ENCODE measurements at places on chromosomes 5 and 9.

DNA sequence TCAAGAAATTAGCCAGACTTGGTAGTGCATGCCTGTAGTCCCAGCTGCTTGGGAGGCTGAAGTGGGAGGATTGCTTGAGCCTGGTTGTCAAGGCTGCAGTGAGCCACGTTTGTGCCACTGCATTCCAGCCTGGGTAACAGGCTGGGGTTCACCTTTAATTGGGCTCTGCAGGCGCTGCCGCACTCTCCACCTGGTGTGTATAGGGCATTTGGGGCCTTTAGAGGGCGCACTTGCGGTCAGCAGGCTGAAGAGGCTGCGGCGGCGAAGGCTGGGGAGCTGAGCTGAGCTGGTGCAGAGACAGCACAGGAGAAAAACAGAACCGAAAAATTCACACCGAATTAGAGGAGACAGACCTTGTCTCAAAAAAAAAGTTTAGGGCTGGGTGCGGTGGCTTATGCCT is 31.2 kb downstream of the CDK7 start:
- peak; percentile 74 for ATAC-seq

- ATAC-seq = no peak
Measured at GRCh38 chr5:52841114-52841513, 53.4 kb downstream of the ITGA1 start.

DNA sequence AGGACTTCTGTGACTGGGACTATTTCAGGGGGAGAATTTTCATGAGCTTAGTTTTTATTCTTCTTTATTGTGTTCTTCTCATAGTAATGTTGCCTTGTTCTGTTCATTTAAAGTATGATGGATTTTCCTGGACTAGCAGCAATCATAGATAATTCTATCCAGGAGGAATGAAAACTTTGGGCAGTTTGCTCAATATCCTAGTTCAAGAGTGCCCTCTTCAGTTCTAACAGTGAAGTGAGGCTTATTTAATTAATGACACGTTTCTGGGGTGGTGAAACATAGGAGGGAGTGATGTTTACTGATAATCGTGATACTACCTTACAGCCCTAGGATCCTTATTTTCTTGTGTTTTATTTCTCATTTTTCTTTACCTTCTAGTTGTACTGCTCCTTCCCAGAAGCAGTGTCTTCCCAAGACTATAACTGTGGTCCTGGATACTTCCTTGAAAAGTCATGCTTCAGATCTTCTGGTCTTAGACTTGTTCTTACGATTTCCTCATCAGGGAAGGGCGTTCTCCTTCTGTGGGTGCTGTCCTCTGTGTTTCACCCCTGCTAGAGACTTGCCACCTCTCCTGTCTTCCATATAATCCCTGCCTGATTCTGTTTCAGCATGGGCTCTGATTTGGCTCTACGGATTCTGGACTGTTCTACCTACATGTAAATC is 57.4 kb downstream of the CFAP95 start:
- peak; percentile 82 for ATAC-seq

- ATAC-seq = peak; percentile 97
Measured at GRCh38 chr9:22084336-22085035, 75.4 kb upstream of the CDKN2B start.

DNA sequence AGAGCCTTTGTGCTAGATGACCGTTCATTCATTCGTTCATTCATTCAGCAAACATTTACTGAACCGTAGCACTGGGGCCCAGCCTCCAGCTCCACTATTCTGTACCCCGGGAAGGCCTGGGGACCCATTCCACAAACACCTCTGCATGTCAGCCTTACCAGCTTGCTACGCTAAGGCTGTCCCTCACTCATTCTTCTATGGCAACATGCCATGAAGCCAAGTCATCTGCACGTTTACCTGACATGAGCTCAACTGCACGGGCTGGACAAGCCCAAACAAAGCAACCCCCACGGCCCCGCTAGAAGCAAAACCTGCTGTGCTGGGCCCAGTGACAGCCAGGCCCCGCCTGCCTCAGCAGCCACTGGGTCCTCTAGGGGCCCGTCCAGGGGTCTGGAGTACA is 6.0 kb downstream of the CEL start:
- no peak for ATAC-seq

GRCh38 chr9:15834541-15834940 is 281.7 kb downstream of the CCDC171 start:
- ATAC-seq = peak; percentile 26

DNA sequence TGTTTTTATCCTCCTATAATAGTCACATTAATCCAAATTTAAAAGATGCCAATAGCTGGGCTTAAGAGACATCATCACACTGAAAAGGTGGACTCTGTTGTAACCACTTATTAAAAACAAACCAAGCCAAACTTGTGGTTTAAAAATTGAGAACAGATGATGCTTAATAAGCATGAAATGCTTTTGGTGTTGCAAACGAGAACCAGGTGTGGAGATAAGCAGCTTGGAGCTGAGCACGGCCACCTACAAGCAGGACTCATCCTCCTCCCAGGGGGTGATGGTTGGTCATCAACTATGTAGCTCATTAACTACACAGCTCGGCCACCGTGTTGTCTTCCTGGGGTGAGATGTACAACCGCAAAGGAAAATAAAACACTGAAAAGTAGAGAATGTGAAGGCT is 154.4 kb downstream of the NPR3 start:
- ATAC-seq = peak; percentile 76

- no peak for ATAC-seq
Measured at GRCh38 chr5:53201746-53202145, 92.2 kb upstream of the MOCS2 start.

GRCh38 chr9:126802318-126803059 is 2.4 kb upstream of the ZBTB43 start:
- no peak for ATAC-seq

DNA sequence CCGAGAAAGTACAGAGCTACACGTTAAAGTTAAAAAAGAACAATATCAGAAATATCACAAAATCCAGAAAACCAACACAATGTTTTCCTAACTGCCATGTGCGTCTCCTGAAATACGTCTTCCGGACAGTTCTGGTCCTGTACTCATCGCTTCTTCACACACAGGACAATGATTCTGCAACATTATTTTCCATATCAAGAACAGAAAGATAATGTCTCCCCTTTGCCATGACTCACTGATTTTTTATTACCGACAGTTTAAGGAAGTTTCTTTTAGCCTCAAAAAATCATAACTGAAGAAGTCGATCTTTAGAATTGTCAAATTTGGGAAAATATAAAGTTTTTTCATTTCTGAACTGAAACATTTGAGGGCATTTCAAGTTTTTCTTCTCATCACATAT is 2.5 kb downstream of the TBC1D9B start:
- ATAC-seq = no peak

Measured in SK-N-SH treated with all-trans-retinoic acid at 6 μM for 48 hours (cell line).